ENCODE measurements at places on chromosomes 6 and 20.

DNA sequence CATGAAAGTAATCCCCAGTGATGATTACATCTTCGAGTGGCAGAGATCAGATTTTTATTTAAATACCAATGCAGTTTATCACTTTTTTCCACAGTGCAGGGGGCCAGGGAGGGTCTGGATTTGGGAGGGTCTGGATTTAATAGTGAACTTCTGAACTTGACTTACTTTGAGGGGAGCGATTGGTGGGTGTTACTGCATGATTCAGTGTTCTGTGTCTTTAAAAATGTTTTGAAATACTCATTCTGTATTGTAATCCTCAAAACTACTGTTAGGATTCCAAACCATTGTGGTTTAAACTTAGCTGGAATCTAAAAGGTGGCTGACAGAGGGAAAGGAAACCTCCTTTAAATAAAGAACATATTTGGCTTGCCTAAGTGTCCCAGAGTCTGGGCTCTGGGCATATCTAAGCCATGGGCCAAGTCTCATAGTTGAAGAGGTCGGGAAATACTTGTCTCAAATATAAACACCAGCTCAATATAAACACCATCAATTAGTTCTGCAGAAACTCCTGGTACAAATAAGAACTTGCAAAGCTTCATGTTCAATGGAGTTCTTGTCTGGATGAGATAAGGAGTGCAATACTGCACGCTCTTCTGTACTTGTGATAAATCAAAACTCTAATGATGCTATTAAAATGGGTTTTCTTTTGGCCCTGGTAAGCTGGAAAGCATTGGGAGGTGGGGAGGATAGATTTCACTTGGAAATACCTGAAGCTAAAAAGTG, 14.4 kb downstream of the JARID2 start:
- no peak for DNase-seq

DNA sequence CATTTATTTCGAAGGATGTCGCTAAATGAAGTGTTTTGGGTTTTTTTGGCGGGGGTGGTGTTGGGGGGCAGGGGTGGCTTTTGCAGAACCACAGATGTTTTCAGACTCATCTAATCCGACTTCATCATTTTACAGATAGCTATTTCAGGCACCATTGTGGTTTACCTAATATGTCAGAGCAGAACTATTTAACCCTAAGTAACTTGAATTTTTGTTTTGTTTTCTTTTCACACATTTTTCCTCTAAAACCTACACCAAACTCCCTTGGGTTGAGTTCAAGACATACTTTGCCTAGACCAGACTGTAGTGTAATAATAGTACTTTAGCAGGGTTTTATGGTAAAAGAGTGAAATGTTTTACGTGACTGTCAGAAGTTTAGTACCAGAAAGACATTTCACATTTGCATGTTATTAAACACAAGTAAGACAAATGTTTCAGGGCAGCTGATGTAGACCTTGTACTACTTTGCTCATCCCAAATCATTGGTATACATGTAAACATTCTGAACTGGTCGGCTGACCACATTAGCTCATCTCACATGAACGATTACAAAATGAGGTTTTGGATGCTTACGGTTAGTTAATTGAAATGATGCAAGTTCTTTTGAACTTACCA, 37.7 kb downstream of the MAP3K4 start:
- no peak for DNase-seq

DNA sequence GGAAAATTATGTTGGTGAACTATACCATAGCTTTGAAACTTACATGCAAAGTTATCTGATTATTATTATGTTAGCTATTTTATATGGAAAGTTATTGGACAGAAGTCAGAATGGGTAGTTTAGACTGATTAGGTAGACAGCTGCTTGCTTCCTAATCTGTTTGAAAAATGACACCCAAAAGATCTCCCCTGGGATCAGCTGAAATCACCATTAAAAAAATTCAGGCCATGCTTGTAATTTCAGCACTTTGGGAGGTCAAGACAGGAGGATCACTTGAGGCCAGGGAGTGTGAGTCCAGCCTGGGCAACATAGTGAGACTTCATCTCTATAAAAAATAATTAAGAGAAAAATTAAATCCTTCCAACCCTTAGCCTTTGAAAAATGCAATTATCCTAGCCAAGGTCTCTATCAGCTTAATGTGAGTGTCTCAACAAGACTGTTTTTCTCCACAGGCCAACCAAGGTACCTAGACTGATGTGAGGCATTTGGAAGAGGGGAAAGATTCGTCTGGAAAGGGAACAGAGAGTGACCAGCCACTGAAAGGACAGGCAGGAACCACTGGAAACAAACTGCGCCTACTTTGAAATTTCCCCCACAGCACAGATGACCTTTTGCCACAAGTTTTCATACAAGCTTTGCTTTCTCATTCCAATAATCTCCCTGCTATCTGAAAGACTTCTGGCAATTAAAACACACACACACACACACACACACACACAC, 232.3 kb downstream of the GMPR start:
- DNase-seq: no peak

DNA sequence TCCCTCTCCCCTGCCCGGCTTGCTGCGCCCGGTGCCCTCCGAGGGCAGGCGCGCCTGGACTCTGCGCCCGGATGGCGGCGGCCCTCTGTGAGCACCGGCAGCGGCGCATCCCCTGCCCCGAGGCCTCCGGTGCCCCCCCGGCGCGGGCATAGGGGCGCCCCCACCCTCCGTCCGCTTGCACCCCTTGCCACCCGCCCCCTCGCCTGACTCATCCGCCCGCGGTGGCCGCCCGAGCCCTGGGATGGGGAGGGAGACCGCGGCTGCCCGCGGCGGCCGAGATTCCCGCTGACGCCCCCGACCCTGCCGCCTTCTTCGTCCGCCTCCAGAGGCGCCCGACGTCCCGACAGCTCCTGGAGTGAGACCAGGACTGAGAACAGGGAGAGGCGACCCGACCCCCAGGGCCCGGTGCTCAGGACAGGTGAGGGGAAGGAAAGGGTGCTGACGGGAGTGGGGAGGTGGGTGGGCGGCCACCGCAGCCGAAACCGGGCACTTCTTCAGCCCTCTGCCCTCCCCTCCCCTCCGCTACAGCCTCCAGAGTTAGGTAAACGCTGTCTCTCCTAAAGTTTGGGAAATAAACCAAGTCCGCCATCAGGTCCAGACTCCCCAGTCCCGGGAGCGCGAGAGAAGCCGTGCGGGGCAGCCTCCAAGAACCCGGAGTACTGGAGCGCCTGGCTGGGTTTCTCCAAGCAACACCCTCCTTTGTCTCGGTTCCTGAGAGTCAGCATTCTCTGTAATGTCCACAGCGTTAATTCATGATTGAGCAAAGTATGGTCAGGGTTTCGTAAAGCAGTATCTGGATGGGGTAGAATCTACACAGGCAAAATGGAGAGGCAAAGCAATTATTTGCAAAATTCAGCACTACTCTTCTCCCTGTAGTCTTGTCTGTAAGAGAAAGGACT, 539 bp downstream of the TMEM200A start:
- no peak for DNase-seq

- DNase-seq: no peak
These were observed 67.3 kb downstream of the LY86 start for GRCh38 chr6:6655805-6656251.

- no peak for DNase-seq
These were observed 31.3 kb upstream of the ADGRF1 start for GRCh38 chr6:47073125-47074110.

GRCh38 chr20:1456300-1456699, 10.3 kb downstream of the NSFL1C start:
- no peak for DNase-seq

DNA sequence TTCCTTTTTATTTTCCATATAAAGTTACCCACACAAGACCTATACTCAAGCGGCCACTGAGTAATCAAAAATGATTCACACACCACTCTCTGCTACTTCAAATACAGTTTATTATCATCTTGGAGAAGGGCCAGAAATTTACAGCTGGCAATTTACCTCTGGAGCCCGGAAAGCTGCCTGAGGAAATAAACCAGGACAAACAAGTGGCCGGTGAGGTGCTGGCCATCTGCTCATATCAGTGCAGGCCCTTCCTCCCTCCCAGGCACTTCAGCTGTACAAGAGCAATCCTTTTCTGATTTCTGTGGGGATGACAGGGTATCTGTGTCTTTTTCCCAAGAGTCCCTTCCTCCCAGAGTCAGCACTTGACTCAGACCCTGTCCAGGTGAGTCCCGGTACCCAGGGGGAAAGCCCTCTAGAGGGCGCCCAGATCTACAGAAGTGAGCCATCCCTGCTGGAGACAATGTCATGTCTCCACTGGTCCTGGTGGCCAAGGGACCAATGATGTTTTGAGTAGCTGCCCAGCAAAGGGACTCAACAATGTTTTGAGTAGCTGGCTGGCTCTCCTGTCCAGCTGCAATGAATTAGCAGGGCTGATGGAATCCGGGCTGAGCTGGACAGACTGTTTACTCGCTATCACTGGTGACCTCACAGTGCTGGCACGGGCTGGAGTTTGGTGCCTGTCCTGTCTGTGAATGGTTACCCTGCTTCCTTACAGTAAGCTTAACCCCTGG, 23.6 kb downstream of the LRP11 start:
- DNase-seq: peak; percentile 2
